ENCODE measurements at places on chromosomes 13 and 19.

DNA sequence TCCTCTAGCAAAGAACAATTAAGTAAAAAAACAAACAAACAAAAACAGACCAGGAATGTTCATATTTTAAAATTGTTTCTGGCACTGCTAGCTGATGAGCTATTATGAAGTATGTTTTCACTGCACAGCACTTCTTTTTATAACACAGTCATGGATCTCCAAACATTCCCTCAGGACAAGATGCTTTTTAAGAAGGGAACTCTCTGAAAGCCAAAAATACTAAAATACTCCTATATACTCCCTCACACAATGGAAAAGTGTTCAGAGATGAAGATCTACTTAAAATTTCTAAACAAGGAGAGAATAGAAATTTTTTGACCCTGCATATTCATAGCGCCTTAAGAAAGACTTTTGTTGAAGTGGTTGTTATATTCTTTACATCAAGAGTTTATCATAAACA is 926.8 kb downstream of the DIAPH3 start:
- no peak for DNase-seq

GRCh38 chr19:10182076-10182475 is 12.7 kb downstream of the DNMT1 start:
- DNase-seq, result no peak

DNA sequence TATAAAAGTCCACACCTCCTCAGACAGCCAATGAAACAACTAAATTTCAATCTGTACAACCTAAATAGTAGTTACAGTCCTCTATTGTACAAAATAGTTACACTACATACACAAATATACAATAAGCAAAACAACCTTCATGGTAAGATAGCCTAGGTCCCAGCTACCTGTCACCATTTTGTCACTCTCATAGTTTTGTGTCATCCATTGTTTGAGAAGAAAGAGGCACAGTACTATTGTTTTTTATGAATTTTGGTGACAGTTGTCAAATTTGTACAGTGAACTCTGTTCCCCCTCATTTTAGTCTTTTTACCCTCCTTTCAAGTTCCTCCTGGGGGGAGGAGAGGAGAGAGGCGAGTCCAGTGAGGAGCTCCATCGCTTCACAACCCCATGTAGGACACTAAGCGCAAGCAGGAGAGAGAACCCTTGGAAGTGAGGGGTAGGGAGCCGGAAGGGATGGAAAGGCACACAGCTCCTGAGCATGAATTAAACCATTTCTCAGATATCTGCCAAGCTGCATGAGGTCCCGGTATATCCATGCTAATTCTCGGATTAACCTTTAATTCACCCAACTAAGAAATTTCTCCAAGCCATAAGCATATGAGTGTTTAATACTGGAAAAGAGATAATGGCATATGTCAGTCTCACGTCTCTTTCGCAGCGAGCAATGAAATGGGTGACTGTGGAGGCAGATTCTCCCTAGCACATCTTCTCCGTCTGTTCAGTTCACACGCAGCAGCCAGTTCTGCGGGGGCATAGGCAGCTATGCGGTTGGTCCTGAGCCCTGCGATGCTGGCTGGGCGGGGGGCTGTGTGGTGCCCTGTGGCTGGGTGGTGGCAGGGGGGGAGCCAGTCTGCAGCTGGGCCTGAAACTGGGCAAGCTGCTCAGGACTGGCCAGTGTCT is 60.5 kb downstream of the SERP2 start:
- DNase-seq, result no peak

- DNase-seq, result no peak
These were observed 43.2 kb downstream of the CCNA1 start for GRCh38 chr13:36475468-36475867.

GRCh38 chr13:38350114-38350617 is 515 bp downstream of the UFM1 start:
- peak; percentile 90 for DNase-seq

DNA sequence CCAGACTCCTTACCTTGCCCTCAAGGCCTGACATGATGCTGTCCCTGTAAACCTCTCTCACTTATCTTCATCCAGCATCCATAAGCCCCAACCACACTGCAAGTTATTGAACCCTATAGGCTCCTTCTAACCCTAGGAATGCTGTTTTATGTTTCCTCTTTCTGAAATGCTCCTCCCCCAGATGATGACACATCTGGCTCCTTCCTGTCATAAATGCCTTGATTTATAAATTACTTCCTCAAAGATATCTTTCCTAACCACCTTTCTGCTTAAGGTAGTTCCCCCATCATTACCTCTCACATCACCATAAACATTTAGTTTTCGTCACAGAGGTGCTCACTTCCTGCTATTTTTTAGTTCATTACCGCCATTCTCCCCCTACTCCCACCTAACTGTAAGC is 12.3 kb downstream of the RUBCNL start:
- peak; percentile 65 for DNase-seq

- no peak for DNase-seq
These were observed 18.2 kb downstream of the EFNB2 start for GRCh38 chr13:106517109-106517847.

DNA sequence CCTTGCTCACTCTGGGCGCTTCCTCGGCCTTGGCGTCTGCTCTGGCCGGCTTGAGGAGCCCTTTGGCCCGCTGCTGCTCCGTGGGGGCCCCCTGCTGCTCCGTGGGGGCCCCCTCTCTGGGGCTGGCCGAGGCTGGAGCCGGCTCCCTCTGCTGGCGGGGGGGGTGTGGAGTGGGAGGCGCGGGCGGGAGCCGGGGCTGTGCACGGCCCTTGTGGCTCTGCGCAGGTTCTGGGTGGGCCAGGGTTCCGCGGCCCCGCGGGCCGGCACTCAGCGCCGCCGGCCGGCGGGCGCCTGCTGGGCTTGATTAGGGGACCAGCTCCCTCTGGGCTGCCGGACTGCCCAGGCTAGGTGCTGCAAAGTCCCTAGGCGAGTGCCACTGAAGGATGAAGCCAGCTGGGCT is 436.2 kb downstream of the SLITRK6 start:
- DNase-seq, result no peak

GRCh38 chr13:30421093-30422053 is 920 bp upstream of the UBE2L5 start:
- peak; percentile 88 for DNase-seq

- DNase-seq, result no peak
These were observed 7.7 kb upstream of the RNF113B start for GRCh38 chr13:98184792-98185191.

GRCh38 chr13:48624858-48625257 is 28.9 kb upstream of the CYSLTR2 start:
- DNase-seq, result no peak

DNA sequence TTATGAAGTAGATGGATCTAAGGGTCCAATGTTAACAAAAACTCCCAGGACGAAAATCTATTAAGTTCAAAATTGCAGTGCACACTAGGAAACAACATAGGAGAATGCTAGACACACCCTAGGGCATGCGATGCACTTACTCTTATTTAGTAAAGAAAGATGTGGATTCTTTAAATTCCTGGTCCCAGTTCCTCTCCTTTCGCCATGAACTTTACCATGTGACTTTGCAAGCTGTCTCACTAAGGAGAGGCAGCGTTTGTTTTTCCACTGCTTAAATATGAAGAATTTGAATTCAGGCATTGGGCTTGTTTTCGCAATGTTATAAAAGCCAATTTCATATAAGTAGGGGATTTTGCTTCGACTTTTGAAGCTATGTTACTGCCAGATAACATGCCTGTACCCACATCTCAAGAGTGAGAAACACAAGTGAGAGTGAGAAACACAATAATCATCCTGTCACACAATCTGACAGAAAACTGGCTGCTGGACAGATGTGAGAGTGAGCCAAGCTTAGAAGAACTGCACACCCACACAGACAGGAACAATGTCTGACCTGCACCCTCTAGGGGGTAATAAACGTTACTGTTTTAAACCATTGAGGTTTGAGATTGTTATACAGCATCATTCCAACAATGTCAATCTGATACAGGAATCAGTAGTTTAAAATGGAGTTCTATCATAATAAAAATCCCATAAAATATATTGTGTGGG is 1308.4 kb downstream of the SLITRK5 start:
- DNase-seq, result no peak

DNA sequence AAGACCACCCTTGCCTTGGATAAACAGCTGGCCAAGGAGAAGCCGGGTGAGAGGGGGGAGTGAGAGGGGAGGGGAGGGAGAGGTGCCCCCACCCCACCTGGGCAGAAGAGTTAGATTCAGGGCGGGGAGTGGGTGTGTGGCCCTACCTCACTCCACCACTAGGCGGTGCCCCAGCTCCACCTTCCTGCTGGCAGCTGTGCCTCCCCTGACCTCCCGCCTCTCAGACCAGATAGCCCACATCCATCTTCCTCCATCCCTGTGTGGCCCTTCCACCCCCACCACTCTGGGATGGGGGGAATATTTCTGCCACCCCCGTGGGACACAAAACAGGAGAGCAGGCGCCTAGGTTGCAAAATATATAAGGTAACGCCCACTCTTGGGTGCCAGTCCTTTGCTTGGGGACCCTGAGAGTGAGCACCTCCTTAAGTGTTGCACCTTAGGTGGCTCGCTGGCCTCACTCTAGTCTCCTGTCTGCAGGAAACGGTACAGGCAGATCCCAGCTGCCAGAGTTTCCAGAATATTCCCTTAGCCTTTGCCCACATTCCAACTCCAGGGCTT is 13.8 kb upstream of the EHD2 start:
- DNase-seq, result peak; percentile 52

DNA sequence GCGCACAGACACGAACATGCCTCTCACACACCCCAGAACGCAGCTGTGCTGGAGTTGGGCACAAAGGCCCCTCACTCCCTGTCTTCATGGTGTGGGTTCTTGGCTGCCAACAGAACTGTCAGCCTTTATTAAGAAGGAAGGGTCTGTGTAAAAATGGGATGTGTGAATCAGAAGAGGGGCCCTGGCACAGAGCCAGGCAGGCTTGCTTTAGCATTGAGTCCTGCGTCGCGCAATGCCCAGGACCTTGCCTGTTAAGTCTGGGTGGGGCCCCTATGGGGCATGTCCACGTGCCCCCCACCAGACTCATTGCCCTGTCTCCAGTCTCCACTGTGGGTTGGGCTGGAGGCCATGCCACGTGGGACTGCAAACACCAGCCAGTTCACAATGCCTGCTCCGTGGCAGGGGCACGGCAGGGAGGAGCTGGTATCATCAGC is 84.8 kb downstream of the SLC7A1 start:
- no peak for DNase-seq

GRCh38 chr13:48621056-48621455 is 32.7 kb upstream of the CYSLTR2 start:
- no peak for DNase-seq

DNA sequence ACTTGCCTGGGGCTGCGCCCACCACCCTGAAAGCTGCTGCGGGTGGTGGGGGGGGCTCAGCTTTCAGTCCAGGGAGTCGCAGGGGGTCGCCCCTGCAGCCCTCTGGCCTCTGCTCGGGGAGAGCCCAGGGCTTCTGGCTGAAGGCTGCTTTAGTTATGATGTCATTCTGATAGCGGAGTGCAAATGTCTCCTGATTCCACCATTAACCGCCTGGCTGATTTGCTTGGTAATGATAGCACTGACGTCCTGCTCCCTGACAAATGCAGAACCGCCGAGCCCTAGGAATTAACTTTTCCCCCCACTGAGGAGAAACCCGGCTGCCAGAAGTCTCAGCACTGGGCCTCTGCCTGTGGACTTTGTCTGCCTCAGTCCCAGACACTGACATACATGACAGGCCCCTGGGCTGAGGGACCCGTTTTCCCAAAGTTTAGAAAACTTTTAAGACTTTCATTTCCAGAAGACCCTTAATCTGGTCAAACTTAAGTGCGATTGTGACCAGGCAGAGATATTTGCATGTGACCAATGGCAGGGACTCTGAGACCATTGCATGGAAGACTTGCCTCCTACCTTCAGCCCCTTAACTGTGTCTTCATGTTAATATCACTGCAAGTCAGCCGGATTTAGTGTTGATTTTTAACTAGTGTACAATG is 142.5 kb upstream of the ZNF536 start:
- no peak for DNase-seq

DNA sequence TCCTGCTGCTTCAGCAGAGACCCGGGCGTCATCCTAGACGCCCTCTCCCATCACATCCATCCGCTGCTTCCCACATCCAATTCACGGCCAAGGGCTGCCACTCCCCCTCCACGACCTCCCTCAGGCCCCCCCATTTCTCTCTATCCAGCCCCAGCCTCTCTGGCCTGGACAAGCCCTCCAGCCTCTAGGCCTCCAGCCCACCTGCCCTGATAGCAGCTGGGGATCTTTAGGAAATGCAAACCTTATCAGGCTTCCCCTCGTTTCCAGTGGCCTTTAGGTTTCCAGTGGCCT is 51.6 kb downstream of the PEPD start:
- DNase-seq, result no peak

GRCh38 chr13:103812558-103812957 is 746.3 kb upstream of the SLC10A2 start:
- no peak for DNase-seq

DNA sequence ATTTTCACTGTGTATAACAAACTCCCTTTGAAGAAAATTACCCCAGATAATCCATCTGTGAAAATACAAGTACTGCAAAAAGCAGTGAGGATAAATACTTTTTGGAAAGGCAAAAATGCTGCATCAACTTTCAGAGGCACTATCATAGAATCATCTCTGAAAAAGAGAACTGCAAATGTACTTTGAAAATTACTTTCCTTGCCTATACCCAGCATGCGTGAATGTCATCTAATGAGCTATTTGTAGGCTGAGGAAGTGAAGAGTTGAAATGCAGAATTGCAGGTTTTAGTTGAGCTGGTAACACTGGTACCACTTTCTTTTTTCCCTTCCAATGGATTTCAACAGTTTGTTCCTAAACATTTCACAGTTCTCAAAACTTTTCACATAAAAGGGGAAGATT is 196.7 kb downstream of the TBC1D4 start:
- DNase-seq, result no peak

GRCh38 chr13:21986602-21987001 is 315.7 kb downstream of the FGF9 start:
- no peak for DNase-seq

DNA sequence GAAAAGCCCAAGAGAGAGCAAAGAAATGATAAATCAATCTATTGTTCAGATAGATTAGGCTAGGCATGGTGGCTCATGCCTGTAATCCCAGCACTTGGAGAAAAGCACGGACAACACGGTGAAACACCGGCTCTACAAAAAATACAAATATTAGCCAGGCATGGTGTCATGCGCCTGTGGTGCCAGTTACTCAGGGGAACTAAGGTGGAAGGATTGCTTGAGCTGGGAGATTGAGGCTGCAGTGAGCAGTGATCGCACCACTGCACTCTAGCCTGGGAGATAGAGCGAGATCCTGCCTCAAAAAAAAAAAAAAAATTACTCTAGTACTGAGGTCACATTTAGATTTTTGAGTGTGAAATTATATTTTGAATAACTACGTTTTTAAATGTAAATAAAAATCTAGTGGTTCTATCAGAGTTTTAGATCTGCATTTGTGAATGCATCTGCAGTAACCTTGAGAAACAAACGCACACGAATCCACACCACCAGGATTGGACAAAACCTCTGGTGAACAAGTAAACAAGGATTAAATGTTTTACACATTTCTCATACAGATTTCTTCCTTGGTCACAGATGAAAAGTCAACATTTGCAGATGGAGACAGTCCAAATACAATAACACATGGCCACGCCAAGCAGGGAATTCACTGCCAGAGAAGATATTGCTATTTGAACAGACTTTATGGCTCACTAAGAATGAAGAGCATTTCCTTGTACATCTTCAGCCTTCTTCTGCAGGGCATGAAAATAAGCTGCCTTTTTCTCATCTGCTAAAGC is 917.6 kb downstream of the PCDH9 start:
- peak; percentile 0 for DNase-seq
